ENCODE measurements at places on chromosomes 3 and 15.

GRCh38 chr3:14295801-14296200 lies 106.6 kb upstream of the SLC6A6 start:
- DNase-seq, result no peak

DNA sequence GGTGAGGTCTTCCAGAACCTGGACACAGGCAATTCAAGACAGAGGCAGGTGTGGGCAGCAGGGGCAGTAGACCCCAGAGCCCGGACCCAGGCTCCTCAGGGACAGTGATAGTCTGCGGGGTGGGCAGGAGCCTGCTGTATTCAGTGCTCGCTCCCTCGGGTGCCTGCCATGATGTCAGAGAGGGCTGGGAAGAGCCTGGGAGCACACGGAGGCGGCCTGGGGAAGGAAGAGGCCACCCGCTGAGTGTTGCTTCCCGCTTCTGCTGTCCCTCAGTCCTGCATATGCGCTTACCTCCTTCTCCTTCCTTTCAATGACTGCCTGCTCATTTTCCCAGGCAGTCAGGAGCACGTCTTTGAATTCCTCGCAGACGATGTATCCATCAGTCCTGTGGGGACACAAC lies 22.8 kb downstream of the TMEM43 start:
- DNase-seq, result no peak

GRCh38 chr3:33886015-33886414 lies 87.6 kb downstream of the PDCD6IP start:
- no peak for DNase-seq

DNA sequence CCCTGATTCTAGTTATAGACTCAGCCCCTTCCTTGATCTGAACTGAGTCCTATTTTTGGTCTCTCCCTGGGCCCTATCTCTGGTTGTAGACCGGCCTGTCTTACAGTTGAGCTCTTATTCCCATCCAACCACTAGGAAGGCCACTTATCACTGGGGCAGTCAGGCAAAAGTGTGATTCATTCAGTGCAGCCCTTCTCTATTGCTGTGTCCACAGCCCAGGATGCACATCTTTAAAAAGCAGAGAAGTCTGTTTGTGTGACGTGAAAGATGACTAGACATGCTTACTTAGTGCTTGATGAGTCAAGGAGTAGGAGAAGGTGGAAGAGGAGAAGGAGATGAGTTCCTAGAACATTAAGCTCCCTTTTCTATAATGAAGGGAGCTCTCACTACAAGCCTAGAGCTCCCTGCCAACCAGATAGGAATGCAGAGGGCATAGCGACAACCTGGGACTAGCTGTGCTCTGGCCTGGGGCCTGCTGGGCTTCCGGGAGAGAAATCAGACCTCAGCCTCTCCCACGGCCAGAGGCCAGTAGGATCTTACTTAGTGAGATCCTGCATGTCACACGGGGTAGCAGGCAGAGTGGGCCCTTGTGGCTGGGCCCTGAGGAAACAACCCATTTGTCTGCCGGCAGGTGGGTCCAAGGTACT lies 25.7 kb downstream of the INSYN1 start:
- no peak for DNase-seq

GRCh38 chr15:62083194-62084154 lies 16.7 kb downstream of the C2CD4A start:
- DNase-seq, result no peak

DNA sequence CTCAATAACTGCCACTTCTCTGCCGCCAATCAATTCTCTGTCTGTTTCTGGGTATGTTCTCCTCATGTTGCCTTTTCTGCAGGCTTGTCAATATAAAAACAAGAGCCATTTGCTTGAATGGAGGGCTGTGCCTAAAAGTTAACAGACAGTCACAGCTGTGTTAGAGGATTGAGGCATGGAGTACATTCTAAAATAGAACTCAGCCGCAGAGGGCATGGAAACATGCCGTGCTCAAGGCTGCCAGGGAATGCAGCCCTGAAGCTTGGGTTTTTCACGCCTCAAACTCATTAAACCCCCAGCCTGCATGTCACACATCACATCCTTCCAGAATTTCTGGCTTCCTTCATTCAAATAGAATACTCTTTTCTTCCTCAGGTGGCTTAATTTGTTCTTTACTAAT lies 166.6 kb downstream of the TPRG1 start:
- DNase-seq, result no peak

- no peak for DNase-seq
Measured at GRCh38 chr3:188553569-188553968, 399.6 kb downstream of the LPP start.

- no peak for DNase-seq
Measured at GRCh38 chr3:124788254-124788745, 58.0 kb downstream of the UMPS start.

GRCh38 chr3:68447885-68448284 lies 484.5 kb downstream of the TAFA4 start:
- no peak for DNase-seq

GRCh38 chr15:27743638-27744037 lies 355.5 kb downstream of the OCA2 start:
- no peak for DNase-seq

- no peak for DNase-seq
Measured at GRCh38 chr3:65449841-65450428, 588.8 kb downstream of the MAGI1 start.

GRCh38 chr3:102480139-102480538 lies 45.3 kb downstream of the ZPLD1 start:
- no peak for DNase-seq

DNA sequence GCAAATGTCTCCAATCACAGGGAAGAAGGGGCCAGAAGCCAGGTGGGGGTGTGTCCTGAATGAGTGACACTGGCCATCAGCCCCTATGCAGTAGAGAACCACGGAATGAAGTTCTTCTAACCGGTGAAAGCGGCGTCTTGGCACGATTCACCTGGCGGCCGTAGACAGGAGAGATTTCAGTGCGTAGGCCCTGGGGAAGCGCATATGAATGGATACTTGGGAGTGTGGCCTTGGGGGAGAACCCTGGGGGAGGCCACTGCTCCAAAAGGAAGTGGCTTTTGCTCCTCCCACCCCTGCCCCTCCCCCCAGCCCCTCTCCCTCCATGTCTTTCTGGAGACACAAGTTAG lies 43.6 kb downstream of the RBPMS2 start:
- no peak for DNase-seq

DNA sequence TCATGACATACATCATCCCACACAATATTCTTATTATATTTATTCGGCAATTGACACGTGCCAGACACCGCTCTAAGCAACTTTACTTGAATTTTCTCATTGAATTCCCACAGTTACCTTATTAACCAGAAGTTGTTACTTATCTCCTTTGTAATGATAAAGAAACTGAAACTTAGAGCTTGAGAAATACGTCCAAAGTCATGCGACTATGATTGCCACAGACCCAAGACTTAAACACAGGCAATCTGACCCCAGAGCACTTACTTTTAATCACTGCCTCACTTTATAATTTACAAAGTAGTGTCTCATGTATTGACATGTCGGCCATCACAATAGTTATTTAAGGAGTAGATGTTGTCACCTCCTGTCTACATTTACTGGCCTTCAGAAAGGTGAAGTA lies 64.7 kb downstream of the ATP13A4 start:
- no peak for DNase-seq

GRCh38 chr3:186251948-186252619 lies 110.0 kb downstream of the DGKG start:
- peak; percentile 85 for DNase-seq

DNA sequence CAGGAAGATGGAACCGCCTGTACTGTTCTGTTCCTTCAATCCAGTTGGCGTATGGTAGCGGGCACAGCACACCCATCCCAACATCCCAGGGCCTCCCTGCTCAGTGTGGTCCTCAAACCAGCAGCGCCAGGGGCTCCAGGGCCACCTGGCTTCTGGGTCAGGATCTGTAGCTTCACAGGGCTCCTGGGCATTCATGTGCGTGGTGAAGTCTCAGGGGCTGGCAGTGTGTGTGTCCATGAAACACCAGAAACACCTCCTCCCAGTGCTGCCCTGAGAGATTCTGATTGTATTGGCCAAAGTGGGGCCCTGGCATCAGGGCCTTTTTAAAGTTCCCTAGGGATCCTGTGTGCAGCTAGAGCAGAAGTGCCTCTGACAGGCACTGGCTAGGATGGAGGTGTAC lies 42.1 kb downstream of the ABTB1 start:
- DNase-seq, result no peak

- no peak for DNase-seq
Measured at GRCh38 chr15:73747847-73748590, 5.1 kb downstream of the INSYN1 start.

- no peak for DNase-seq
Measured at GRCh38 chr3:70096376-70097066, 97.0 kb downstream of the SAMMSON start.

- DNase-seq, result no peak
Measured at GRCh38 chr15:100461049-100461448, 67.7 kb downstream of the CERS3 start.

DNA sequence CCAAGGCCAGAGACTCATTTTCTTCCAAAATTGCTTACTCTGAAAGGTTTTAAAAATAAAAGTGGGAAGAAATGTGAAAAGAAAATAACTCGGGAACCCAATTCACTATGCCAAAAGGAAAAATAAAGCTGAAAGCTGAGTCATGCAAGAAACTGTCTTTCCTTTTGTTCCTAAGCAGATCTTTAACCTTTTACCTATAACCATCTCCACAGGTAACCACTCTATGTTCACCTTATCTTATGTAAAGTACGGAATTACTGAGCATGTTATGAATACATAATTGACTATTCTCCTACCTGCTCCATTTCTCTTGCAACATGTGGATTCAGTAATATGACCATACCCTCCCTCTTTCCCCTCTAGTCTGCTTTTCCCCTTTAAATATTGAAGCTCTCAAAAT lies 62.0 kb downstream of the MINDY4B start:
- DNase-seq, result no peak

- DNase-seq, result peak; percentile 68
Measured at GRCh38 chr15:59917504-59918157, 86.5 kb upstream of the FOXB1 start.

- DNase-seq, result no peak
Measured at GRCh38 chr3:135352213-135352612, 557.2 kb downstream of the EPHB1 start.

DNA sequence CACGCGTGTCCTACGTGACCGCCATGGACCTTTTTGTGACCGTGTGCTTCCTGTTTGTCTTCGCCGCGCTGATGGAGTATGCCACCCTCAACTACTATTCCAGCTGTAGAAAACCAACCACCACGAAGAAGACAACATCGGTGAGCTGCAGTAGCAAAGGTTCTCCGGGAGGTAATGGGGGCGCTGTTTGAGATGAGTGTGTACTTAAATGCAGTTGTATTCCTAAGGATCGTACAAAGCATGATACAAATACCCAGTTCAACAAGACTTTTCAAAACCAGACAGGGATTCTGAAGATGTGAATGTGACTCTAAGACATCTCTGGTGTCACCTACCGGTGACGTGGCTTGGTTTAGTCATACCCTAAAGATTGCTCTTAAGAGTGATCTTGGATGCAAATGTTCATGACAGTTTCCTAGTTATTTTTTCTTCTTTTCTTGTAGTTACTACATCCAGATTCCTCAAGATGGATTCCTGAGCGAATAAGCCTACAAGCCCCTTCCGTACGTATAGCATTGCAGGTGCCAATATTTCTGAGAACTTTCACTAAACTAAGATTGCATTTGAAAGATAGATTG lies 556.6 kb downstream of the GABRG3 start:
- no peak for DNase-seq

DNA sequence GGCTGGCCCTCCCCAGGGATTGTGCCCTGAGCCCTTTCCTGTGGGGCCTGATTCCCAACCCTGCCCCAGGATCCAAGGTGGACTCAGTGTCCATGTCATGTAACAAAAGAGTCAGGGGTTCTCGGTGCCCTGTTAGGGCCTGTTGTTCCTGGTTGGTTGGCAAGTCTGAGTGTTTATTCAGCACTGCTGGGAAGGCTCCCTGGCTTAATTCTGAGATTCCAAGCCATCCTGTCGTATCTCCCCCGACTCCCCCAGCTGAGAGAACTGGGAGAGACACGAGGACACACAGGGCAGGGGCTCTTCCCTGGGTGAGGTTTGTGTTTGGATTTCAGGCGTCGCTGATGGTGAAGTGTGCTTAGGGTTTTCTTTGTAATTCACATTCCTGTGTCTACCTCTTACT lies 78.3 kb downstream of the EEFSEC start:
- no peak for DNase-seq

GRCh38 chr3:188680189-188680588 lies 491.6 kb upstream of the TPRG1 start:
- DNase-seq, result no peak

DNA sequence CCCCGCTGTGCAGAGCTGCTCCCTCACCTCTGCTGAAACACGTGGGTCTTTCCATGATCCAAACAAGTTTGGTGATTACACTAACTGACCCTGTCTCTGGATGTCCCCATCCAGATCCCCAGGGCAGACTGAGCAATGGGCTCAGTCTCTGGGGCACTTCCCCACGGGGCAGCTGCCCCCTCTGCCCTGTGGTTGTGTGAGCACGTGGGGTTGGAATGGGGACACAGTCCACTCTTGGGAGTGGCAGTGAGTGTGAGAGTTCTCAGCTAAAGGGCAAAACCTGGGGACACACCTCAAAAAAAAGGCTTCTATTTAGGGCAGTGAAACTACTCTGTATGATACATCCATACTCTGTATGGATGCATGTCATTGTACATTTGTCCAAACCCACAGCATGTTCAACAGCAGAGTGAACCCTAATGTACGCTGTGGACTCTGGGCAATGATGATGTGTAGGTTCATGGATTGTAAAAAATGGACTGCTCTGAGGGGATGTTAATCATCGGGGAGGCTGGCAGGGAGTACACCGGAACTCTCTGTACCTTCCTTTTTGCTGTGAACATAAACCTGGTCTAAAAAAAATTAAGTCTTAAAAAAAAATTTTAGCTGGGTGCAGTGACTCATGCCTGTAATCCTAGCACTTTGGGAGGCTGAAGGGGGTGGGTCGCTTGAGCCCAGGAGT lies 49.9 kb upstream of the BLM start:
- DNase-seq, result no peak

All from BE2C (cell line).